ENCODE measurements at places on chromosomes 6 and 20. TPM values are rescaled to one million over a fixed set of nuclear protein-coding genes. Genes with fewer than 3 reads are reported as not detected.

The OR2B6 gene
- total RNA-seq, result not detected

DNA sequence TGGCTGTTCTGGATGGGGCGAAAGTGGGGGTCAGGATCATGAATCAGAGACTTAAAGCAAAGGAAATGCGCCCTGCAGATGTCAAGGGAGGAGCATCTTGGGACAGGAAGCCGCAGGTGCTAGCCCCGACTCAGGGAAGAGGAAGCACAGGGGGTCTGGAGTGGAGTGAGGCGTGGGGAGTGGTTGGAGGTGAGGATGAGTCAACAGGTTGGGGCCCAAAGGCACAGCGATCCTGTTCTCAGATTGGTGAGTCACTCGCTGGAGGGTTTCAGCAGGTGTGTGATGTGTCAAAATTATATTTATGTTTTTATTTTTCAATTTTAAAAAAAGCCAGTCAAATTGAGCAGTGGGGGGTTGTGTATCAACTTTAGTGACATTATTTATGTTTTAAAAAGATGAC, 19.0 kb downstream of the PACSIN1 start:
- DNase-seq, result no peak

- DNase-seq, result no peak
Measured at GRCh38 chr20:41044409-41045062, 15.9 kb downstream of the TOP1 start.

The PDE7B gene
- total RNA-seq, result 27.1 TPM

The ID1 gene
- 149 TPM for total RNA-seq
